Naive thymus-derived CD4-positive, alpha-beta T cell (primary cell): ENCODE measurements at places on chromosomes 7 and 10.

DNA sequence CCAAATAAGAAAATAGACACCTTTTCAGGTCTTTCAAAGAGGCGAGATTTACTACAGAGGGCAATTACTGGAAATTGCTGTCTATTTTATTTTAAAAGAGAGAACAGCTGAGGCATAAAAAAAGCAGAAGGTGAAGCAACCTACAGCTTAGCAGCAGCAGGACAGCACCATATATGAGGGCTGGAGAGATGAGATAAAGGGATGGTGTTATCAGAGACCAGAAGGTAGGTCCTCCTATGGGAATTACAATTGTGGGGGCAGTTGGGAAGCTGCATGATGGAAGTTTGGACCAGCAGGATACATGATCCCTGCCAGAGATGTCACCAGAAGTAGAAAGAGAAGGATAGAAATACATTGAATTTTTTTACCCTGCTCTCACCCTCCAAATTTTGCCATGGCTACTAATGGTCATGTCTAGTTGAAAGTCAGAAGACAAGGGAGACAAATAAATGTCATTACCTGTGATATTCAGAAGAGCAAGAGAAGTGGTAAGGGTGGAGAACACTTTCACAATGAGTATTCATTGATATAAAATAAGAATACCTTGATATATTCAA, 77.2 kb upstream of the CALCR start:
- DNase-seq = no peak

- peak; percentile 53 for DNase-seq
Observed at GRCh38 chr10:102009801-102010425, 46.1 kb downstream of the ARMH3 start.

GRCh38 chr10:132582771-132583170, 45.2 kb downstream of the INPP5A start:
- DNase-seq = no peak

- DNase-seq = no peak
Observed at GRCh38 chr10:110075686-110076085, 67.9 kb downstream of the ADD3 start.

- no peak for DNase-seq
Observed at GRCh38 chr10:79234391-79235315, 112.6 kb upstream of the PPIF start.

- DNase-seq = no peak
Observed at GRCh38 chr7:154568346-154568745, 434.6 kb downstream of the PAXIP1 start.

DNA sequence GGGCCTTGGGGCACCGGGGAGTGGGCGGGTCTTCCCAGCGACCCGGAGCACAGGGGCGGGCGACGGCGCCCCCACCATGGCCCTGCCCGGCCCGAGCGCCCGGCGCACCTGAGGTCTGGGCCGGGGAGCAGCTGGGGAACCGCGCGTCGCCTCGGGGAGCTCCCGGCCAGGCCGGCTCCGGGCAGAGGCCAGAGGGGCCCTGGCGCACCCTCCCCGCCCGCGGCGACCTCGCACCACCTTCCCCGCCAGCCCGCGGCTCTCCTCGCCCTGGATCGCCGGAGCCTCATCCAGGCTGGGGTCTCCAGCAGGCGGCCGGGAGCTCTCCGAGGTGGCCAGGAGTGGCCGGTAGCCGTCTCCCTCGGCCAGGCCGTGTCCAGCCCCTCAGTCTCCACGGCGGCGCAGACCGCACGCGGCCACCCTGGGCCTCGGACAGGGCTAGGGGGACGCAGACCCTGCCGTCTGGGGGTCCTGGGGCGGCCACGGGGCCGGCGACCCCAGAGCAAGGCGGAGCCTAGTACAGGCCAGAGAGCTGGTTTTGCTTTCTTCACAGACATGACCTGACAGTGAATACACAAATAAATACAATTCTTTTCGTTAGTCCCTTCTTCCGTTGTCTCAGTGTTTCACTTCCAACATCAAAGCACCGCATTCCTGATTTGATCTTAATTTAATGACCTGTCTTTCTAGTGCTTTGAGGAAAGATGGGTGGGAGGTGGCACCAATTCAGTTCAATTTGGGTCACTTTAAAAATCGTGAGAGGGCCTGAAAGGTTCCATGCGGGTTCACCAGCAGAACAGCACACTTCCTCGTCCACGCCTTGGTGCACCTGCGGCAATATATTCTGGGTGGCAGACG, 356.9 kb downstream of the DNAJB6 start:
- peak; percentile 19 for DNase-seq
